GM12864 (cell line): ENCODE measurements at places on chromosomes 1 and 21.

GRCh38 chr21:14687268-14687625 lies 141.1 kb upstream of the SAMSN1 start:
- DNase-seq = peak; percentile 71

GRCh38 chr1:94254073-94254810 lies 16.9 kb upstream of the ARHGAP29 start:
- no peak for DNase-seq

DNA sequence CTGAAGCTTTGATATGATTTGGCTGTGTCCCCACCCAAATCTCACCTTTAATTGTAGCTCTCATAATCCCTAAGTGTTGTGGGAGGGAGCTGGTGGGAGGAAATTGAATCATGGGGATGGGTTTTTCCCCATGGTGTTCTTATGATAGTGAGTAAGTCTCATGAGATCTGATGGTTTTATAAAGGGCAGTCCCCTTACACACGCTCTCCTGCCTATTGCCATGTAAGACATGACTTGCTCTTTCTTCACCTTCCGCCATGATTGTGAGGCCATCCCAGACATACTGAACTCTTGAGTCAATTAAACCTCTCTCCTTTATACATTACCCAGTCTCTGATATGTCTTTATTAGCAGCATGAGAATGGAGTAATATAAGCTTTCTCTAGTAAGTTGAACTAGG lies 261.9 kb downstream of the HLX start:
- DNase-seq = no peak

- DNase-seq = no peak
Observed at GRCh38 chr1:172990598-172991215, 60.0 kb downstream of the TNFSF18 start.

DNA sequence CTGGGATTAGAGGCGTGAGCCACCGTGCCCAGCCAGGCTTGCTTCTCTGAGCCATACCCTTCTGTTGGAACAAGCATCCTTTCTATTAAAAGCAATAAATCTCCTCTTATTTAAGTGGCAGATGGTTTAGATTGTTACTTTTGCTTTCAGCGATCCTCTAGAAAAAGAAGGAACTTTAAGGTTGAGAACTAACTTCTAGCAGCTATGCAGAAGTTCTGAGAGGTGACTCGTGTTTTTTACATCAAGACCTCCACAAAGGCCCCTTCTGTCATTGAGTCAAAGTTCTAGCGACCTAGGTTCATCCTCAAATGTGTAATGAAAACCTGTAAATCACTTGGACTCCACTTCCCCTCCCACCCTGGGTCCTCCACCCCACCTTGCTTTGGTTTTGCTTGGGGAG lies 30.8 kb downstream of the PLEKHO1 start:
- no peak for DNase-seq

GRCh38 chr21:33801424-33802405 lies 113.9 kb downstream of the ATP5PO start:
- DNase-seq = no peak

- no peak for DNase-seq
Observed at GRCh38 chr1:24825174-24825573, 79.9 kb downstream of the CLIC4 start.

- peak; percentile 55 for DNase-seq
Observed at GRCh38 chr1:87202922-87203655, 125.6 kb upstream of the LMO4 start.

DNA sequence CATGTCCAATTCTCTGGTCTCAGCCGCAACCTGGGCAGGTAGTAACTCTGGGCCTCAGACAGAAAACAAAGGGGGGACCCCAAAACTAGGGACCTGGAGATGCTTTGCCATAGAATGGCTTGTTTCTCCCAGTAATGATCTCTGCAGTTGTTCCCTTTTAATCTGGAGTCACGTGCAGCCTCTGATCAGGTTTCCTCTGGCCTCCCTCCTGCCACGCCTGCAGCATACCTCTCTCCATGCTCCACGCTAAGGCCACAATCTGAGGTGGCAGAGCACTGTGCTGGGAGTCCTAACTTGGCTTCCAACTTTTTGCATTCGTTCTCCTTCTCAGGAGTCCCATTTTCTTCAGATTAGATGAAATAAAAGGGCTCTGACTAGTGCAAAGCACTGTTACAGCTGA lies 1.9 kb downstream of the PABPC4 start:
- no peak for DNase-seq

- no peak for DNase-seq
Observed at GRCh38 chr1:26861889-26862378, 1.0 kb upstream of the SFN start.

GRCh38 chr1:21157054-21157453 lies 19.6 kb downstream of the EIF4G3 start:
- DNase-seq = no peak

GRCh38 chr1:184386312-184387068 lies at the start of gene C1orf21:
C1orf21 (plus strand) TSS chr1:184387029; CDS start chr1:184477510, 90,481 bp downstream.
- DNase-seq = no peak

- DNase-seq = no peak
Observed at GRCh38 chr21:42461185-42461520, 34.9 kb downstream of the RSPH1 start.

DNA sequence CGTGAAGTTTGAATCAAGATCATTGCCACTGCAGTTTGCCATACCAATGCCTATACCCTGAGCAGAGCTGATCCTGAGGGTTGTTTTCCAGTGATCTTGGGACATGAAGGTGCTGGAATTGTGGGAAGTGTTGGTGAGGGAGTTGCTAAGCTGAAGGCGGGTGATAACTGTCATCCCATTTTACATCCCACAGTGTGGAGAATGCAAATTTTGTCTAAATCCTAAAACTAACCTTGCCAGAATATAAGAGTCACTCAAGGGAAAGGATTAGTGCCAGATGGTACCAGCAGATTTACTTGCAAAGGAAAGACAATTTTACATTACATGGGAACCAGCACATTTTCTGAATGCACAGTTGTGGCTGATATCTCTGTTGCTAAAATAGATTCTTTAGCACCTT lies 78.6 kb downstream of the FMN2 start:
- DNase-seq = no peak

DNA sequence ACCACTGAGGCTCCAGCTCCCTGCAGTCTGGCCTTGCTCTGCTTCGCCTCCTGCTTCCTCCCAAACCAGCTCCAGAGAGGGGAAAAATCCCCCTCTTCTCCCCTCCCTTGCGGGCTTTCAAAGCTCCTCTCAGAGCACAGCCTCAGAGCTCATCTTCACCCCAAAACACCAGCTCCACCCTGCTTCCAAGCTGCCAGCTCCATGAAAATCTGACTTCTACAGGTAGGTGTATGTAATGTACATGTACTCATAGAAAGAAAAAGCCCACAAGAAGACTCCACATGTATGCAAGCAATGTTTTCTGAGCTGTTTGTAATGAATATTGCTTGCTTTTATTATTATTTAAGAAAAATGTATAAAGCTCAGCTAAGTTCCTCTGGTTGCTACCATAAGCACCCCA lies 8.4 kb downstream of the SLC41A1 start:
- DNase-seq = no peak

GRCh38 chr1:169615803-169616202 lies 14.1 kb downstream of the SELP start:
- DNase-seq = no peak

DNA sequence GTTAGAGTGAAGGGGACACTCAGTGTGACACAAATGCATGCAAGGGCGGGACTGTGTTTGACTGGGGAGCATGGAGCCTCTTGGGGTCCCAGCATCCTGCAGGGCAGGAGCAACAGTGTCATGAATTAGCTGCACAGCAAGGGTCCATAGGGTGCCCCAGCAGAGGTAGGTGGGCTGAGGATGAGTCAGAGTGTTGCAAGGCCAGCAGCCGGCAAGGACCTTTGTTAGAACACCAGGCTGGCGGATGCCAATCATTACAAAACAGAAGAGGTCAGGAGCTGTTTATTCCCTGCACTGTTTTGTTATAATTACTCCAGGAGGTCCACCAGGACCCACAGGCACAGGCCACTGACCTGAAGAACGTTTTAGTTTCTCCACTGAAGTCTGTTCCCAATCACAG lies 362.2 kb upstream of the DUSP10 start:
- DNase-seq = no peak

DNA sequence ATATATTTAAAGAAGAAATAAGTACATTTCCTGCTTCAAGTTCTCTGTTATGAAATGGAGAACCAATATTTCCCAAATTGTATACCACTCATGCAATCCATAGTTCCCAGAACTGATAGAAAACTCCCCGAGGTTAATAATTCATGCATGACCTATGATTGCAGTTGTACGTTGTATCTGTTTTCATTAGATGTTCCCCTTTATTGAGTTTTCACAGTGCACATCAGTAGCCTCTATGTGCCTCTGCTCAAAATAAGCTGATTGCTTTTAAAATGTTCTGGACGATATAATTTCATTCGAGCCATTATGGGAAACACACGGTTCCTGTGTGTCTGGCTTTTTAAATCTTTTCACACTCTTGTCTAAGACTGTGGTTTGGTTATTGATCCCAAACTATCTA lies 253.1 kb upstream of the KIAA0040 start:
- DNase-seq = no peak

DNA sequence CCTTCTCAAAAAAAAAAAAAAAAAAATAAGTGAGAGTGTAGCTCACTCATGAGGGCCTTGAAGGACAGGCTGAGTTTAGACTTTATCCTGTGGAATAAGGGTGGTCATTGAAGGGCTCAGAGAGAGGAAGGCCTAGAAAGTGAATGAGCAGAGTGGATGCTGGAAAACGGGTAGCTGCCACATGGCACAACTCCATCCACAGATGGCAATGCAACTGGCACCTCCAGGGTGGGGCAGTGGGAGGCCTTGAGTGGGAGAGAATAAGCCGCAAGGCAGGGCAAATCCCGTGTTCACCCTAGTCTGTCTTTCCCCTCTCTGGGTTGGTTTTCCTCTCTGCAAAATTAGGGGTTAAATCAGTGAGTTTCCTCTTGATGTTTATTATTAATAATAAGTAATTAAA lies 3.1 kb downstream of the TNNI1 start:
- DNase-seq = no peak

DNA sequence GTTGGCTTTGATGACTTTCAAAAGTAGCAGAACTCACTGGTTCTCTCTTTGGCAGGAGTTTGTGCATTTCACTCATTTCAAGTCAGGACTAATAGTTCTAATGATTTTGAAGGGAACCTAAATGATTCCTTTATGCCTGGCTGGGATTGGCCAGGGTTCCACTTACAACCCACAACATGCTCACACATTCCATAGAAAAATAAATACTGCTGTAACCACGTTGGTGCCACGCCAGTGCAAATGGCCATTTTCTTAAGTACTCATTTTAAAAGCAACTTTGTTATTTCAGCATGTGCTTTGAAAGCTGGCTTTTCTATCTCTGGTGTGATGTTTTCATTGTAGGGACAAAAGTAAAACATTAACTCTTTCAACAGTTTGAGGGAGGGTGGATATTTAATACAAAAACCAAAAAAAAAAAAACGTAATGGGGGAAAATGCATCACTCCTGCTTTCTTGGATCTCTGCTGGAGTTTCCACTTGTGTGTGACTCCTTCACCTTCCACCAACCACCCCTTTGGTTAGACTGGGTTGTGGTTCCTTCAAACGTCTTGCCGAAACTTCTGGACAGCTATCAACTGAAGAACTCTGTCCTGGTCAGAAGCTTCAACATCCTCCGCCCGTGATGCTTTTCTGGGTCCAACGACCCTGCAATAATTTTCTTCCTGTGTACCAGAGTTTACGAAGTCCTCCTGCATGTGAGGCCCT lies 300.4 kb upstream of the RUNX1 start:
- no peak for DNase-seq

- DNase-seq = no peak
Observed at GRCh38 chr1:171251042-171251951, 3.0 kb downstream of the FMO1 start.

GRCh38 chr1:1120866-1121591 lies 5.1 kb upstream of the C1orf159 start:
- DNase-seq = no peak

- DNase-seq = no peak
Observed at GRCh38 chr21:32132881-32133280, 146.0 kb downstream of the MIS18A start.

- no peak for DNase-seq
Observed at GRCh38 chr1:78184460-78185072, 138.8 kb downstream of the GIPC2 start.

GRCh38 chr1:168442931-168443330 lies 100.9 kb downstream of the XCL2 start:
- no peak for DNase-seq

DNA sequence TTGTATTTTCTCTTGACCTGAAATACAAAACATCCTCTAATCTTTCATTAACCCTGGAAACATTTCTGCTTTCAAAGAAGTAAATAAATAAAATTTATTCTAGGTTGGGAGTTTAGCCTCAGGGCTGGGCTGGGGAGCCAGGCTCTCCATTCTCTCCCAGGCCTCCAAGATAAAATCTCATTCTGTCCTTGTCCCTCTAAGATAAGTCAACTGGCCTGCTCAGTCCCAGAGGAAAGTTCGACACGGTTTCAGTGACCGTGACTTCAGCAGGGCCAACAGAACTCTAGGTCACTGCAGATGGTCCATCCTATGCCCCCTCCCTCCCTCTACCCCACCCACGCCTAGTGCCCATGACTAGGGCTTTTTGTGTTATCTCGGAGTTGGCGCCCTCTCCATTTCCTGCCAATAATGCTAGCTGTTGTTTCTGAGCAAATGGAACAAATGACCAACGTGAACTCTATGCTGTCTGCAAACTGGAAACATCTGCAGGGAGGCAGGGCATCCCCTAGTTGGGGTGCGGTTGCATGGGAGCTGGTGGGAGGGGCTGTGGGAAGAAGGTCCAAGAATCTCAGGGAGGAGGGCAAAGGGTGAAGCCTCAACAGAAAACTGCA lies 10.1 kb upstream of the ADORA3 start:
- no peak for DNase-seq

DNA sequence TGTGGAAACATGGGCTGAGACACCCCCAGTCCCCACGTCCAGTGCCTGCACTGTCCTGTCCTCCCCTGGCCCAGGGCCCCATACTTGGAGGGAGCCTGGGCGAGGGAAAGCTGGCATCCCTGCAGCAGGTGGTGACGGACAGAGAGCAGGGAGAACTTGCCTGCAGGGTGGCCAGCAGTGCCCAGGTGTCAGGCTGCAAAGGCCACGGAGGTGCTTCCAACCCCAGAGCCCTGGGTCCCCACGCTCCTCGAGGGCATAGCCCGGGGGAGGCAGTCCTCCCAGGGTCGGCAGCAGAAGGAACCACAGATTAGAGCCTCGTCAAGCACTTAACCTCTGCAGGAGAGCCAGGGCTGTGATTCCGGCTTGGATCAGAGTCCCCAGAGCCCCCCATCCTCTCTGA lies 77.5 kb downstream of the ARHGEF16 start:
- no peak for DNase-seq

GRCh38 chr1:96596226-96596922 lies 125.2 kb upstream of the PTBP2 start:
- no peak for DNase-seq
